ENCODE measurements at places on chromosomes 3 and 15.

GRCh38 chr3:178454726-178455125, 81.5 kb upstream of the KCNMB2 start:
- DNase-seq: no peak

- DNase-seq: peak; percentile 87
Observed at GRCh38 chr3:157159762-157160657, at the start of gene CCNL1. Gene CCNL1, minus strand, starts transcription at chr3:157160147. Its CDS starts 53 bp downstream, at chr3:157160094.

DNA sequence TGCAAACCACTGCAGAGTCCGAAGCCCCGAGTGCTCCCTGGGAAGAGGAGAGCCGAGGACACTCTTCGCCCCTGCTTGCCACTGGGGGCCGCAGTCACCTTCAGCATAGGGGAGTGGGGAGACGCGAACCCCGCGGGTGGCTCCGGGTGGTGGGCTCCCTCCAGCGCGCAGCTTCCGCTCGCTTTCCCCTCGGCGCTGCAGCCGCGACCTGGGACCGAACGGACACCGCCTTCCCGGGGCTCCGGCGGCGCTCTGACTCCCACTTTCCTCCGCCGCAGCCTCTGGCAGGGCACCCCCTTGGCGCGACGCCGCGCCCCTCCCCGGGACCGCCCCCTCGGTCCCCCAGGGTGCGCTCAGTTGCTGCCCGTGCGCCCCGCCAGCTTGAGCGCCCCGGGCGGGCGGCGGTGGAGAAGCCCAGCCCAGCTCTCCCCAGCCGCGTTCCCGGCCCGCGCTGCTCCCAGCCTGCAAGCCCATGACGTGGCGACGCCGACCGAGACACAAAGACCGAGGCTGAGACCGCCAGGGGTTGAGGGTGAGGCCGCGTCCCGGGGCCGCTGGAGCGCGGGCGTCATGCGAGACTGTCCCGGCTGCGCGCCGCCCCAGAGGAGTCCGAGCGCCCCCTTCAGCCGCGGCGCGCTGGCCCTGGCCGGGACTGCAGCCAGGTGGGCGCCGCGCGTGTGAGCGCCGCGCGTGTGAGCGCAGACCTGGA, at the start of gene MINAR1:
MINAR1 (plus strand) TSS at position 701 of the 709 bp plus-strand sequence. CDS start 23,812 bp downstream, outside the sequence.
- no peak for DNase-seq

DNA sequence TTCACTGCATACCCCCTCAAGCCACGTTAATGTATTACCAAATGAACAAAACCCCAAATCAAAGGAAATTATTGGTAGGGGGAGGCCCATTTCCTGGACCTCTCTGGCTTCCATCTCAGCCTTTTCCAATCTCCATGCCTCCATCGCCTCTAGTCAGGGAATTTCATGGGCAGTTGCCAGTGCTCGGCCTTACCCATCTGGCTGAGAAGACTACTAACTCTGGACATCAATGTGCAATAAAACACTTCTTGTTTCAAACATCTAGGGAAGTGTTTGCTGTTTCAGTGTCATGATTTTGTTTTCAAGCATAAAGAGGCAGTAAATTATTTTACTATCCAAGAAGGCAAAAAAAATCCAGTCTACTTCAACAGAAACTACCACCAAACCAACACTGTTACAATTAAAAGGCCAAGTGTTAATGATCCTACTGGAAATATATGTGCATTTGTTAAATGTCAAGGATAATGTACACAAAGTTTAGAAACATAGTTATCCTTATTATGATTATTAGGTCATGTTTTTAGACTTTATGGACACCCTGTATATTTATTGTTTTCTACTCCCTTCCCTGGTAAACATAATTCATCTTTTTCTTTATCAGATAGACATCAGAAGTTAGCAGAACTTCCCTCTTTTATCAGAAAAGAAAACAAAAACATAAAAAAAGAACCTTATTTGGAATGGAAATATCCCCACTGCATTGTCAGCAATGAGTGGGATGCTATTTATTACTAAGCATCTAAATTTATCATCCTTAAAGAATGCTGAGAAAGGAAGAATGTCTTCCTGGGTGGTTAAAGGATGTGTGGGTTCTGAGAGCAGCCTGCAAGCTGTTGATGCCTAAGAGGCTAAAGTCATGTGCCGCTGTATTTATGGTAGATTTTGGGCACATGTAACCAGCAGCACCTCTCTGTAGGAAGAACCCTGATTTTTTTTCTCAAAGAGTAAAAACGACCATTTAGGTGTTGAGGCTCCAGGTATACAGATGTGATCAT, 15.2 kb downstream of the LDHAL6B start:
- no peak for DNase-seq

DNA sequence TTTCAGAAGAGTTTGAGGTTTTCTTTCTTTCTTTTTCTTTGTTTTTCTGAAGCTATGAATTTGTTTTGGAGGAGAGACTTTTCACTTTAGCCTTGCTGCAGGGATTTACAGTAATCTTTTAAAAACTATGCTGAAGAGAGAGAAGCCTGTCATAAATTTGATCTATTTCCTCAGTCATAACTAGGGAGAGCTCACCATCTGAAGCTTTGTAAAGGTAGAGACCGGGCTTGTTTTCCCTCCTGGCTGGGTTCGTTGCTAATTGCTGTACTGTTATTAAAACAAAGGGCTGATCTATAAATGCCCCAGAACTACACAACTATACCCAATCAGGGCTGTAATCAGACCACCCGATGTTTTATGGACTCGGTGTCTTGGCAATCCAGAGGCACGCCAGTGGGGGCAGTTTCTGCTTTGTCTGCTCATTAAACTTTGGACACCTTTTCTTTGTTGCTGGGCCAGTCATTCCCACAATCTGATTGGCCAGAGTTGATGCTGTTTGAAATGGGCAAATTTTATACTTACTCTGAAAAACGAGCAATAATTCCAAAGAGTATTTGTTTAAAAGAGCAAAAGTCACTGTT, 164.3 kb downstream of the CACNA1D start:
- DNase-seq: no peak

DNA sequence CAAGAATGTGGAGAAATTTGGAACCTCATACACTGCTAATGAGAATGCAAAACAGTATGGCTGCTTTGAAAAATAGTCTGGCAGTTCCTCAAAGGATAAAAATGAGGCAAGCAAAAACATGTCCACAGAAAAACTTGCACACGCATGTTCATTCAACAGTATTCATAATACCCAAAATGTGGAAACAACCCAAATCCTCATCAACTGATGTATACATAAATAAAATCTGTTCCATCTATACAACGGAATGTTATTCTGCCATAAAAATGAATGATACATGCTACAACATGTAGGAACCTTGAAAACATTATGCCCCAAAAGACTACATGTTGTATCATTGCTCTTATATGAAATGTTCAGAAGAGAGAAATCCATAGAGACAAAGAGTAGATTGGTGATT, 36.4 kb upstream of the OXTR start:
- no peak for DNase-seq

- DNase-seq: no peak
Observed at GRCh38 chr15:23440596-23440995, 6.4 kb downstream of the GOLGA6L2 start.

DNA sequence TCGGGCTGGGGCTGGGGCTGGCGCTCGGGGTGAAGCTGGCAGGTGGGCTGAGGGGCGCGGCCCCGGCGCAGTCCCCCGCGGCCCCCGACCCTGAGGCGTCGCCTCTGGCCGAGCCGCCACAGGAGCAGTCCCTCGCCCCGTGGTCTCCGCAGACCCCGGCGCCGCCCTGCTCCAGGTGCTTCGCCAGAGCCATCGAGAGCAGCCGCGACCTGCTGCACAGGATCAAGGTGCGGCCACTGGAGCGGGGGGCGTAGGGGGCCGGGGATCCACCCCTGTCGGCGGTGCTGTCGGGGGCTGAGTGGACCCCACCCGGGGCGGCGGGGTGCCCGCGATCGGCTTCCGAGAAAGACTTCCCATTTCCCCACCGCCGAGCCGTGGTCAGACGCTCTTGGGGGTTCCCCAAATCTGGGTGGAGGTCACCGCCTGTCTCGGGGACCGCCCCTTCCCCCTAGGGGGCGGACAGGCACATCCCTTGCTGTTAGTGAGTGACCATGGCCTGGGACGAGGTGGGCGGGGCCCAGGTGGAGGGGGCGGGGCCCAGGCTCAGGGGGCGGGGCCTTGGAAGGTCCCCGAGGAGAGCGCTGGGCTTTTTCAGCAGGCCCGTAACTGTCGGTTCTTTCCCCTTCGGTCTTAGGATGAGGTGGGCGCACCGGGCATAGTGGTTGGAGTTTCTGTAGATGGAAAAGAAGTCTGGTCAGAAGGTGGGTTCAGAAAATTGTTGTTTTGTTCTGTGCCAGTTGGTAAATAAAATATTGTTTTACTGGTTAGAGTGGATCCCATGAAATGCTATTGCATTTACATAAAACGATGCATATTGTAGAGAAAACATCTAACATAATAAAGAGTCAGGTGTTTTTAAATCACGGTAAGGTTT, 578 bp downstream of the LACTB start:
- DNase-seq: peak; percentile 46

DNA sequence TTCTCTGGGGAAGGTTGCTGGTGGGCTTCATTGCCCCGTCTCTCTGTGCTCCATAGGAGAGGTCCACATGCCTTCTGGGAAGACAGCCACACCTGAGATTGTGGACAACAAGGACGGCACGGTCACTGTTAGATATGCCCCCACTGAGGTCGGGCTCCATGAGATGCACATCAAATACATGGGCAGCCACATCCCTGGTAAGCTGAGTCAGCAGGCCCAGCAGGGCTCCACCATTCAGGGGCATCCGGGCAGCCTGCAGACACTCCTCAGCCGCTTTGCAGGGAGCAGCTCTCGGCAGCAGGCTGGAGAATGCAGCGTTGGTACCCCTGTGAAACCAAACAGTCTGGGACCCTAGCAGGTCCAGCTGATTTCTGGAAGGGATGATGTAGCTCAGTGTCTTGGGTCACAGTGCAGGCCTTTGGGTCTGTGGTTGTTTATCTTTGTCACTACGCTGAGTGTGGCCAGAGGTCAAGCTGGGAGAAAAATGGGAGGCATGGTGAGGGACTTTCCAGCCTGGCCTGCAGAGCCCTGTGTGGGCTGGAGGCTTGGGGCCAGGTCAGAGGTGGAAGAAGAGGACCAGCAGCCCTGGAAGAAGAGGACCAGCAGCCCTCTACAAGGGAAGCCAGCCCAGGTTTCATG, 67.2 kb downstream of the DNASE1L3 start:
- DNase-seq: no peak

- DNase-seq: no peak
Observed at GRCh38 chr15:73993211-73993994, 1.1 kb upstream of the PML start.

DNA sequence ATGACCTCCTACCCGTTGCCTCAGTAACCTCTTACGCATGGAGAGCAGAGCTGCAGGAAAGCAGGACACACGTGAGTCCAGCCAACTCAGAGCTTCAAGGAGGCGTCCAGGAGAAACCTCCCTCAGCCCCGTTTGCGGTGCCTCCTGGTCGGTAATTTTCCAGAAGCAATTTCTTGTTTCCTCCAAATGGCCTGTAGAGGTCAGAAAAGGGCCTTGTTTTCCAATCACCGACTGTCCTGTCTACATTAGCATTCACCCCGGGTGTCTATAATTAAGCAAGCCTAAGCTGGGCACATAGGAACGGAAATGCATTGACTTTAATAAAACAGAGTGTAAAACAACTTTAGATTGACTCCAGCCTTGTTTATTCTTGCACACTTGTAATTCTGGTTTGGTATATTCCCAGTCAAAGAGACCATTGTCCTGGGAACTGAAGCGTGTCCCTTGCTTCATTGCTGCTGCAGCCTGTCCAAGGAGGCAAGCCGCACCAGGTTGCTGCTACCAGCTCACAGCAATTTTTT, 836.2 kb downstream of the AGBL1 start:
- no peak for DNase-seq

GRCh38 chr3:14725564-14726440, 50.9 kb downstream of the C3orf20 start:
- no peak for DNase-seq

DNA sequence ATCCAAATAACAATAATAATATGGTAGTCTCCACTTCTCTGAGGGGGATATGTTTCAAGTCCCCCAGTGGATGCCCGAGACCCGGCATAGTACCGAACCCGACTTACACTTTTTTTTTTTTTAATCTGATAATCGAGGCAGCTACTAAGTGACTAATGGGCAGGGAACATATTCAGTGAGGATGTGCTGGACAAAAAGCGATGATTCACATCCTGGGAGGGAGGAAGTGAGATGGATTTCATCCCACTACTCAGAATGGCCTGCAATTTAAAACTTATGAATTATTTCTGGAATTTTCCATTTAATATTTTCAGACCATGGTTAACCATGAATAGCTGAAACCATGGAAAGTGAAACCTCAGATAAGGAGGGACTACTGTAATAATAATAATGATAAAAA, 49.5 kb upstream of the SELENOK start:
- DNase-seq: no peak

DNA sequence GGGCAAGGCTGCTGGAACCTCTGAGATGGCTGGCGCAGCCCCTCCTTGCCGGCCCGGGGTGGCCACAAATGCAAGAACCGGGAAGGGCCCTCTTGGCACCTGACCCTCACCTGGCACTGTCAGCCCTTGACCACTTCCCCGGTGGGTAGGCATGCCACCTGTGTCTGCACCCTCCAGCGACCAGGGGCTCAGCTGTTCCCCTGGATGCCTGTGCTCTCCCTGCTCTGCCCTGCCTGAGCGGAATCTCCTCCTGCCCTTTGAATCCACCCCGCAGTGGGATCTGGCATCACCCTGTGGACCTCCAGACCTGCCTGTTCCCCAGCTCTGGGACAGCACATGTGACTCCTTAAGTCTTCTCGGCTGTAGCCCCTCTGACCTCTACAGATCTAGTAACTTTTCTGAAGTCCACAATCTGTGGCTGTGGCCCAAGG, 26.1 kb upstream of the FGD5 start:
- DNase-seq: no peak

GRCh38 chr3:52032702-52033408, 23.5 kb downstream of the DUSP7 start:
- DNase-seq: no peak

DNA sequence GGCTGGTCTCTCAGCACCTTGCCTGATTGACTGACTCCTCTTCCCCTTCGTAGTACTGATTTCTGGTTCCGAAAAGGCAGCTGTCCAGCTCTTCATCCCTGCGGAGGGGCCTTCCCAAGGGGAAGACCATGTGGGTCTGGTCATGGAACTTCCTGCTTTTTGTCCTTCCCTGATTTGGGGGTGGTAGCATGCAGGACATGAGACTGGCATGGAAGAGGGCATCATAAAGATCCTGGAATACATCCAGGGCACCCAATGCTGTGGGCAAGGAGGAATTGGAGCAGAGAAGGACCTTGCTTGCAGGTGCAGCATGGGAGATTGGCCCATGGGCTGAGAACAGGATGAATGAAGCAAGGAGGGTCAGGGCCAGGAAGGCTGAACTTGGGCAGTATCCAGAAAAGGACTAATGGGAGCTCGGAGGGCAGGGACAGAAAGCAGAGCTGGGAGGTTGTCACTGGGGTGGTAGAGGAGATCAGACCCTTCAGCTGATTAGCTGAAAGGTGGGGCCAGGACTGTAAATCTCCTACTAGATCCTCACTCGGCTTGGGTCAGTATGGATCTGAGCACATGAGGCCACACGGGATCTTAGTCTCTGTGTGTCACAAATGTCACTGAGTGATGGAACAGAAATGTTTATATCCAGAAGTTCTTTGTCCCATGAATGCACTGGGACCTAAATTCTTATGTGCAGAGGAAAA, 59.5 kb downstream of the AMOTL2 start:
- DNase-seq: no peak

GRCh38 chr3:132444383-132444782, 27.1 kb downstream of the DNAJC13 start:
- DNase-seq: no peak

Measured in activated CD8-positive, alpha-beta memory T cell treated with anti-CD3 and anti-CD28 coated beads for 1 hour (primary cell).